NCI-H345 (cell line): ENCODE measurements at places on chromosomes 6 and 20.

DNA sequence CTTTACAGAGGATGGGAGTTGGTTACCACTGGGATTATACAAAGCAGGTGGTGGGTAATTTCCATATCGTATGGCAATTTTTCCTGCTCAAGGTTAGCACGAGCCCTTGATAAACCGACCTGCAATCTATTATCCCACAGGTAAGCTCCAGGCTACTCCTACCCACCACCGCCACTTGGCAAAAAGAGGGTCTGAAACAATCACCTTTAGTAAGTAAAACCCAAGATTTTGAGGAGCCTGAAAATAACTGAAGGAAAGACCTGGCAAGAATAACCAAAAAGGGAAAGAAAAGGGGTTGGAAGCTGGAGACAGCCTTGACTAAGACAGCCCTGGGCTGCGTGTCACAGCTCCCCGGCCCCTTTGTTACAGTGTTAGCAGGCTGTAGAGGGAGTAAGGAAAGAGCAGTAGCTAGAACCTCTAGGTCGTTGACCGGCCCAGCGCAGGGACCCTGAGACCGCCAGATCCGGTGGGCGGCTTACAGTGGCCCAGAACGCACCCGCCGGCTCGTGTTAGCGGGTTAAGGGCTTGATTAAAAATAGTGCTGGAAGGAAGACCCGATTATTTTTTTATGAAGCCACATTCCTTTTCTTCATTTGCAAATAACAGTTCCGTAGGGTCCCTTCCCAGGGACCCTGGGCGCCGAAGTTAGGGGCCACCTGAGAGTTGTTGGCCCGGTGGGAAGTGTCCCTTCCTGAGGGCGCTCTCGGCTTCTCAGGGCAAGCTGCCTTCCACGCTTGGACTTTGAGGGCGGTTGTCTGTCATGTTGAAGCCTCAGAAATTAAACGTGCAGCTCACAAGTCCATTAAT is 30.5 kb downstream of the TFAP2B start:
- no peak for DNase-seq

DNA sequence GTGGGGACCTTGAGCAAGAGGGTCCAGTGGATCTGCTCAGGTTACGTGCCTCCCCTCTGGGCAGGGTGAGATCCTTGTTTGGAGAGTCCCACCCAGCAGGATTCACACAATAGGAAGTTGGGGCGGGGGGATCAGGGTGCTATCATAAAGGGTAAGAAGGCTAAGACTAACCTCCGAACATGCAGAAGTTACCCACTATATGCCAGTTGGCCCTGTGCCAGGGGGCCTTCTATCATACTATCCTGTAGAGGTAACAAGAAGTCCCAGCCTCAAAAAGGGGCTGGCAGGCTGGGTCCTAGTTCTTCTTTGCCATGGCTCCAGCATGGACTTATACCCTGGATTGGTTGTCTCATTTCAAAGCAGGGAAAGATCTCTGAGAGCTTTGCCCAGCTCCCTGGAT is 94.1 kb downstream of the CDH26 start:
- no peak for DNase-seq

- peak; percentile 46 for DNase-seq
Observed at GRCh38 chr20:11305406-11305805, 612.3 kb upstream of the BTBD3 start.

GRCh38 chr20:32193996-32194395 is 13.5 kb downstream of the PLAGL2 start:
- DNase-seq = no peak

DNA sequence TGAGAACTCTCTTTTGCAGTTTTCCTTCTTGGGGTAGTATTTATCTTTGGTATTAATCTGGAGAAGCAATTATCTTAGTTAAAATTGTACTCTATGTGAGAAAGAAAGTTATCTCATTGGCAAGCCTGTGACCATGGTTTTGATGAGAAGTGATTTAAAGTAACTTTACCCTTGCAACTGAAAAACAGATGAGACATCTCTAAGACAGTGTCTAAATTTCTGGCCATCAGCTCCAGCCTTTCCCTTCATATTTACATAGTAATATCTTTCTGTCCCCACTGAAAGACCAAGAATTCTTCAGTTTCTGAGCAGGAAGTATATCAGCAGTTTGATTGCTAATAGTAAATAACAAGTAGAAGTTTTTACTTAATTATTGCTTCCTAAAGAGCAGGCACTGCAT is 386.1 kb upstream of the SYNCRIP start:
- DNase-seq = no peak

DNA sequence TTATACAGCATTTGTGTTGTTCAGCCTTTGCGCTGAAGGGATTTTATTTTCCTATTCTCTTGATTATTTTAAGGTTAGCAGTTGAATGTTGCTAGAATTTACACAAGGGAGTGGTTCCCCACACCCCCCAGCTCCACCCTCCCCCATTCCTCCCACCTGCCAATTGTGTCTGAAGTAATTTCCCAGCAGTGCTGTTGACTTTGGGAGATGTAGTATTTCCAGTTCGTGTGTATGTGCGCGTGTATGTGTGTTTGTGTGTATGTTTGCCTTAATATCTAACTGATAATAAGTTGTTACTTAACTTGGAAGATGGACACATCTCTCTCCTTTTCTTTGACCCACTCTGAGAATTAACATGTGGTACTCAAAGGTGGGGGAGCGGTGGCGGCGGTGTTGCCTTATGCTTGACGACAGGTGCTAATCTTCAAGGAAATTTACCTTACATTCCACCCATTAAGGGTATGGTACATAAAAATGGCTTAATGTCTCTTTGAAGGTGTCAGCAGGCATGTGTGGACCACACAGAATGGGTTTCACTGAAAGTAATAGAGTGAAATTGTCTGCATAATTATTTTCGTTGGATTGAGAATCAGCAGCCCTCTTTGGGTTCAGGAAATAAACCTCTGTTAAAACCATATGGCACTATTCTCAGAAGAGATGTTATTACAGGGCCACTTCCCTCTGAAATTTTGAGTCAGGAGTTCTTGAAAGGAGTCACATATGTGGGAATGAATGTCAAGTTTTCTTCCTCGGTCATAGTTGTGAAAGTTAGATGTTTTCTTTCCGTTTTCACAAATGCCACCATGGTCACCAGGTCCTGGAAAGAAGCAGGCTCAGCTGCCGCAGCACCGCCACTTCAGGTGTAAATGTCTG is 95.6 kb upstream of the SUPT3H start:
- no peak for DNase-seq

- DNase-seq = peak; percentile 68
Observed at GRCh38 chr6:27865850-27866356, 46.3 kb downstream of the OR2B2 start.

DNA sequence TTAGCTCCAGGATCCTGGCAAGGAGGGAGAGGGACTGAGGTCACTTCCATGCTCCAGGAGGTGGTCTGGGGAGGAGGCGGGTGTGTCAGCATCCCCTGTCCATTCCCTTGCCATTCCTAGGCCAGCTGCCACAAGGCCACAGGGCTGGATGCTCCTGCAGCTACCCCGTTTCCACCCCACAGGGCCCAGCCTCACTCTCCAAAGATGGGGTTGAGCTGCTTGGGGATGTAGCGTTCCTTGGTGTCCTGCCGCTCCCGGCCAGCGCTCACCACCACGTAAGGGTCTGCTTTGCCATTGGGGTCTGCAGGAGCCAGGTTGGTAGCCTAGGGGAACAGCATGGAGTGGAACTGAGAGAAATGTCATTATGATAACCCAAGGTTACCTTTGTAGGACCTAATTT is 23.0 kb downstream of the ERGIC3 start:
- DNase-seq = no peak

- DNase-seq = peak; percentile 4
Observed at GRCh38 chr20:59515013-59515905, 89.1 kb upstream of the PHACTR3 start.

DNA sequence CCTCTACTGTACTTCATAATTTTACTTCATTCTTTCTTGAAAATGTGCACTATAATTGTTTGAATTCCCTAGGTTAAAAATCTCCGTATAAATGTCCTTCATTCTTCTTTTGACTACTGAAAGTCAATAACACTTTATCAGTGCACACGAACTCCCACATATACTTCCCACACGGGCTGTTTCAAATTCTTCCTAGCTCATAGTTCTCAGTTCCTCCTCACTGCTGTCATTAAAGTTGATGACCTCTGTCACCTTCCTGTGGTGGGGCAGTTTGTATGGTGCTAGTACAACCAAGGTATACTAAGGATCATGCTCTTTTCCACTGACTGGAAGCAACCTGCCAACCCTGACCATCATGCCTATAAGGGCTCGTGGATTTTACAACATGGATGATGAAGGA is 40.0 kb upstream of the CD2AP start:
- no peak for DNase-seq

- peak; percentile 86 for DNase-seq
Observed at GRCh38 chr20:34515484-34516246, 557 bp upstream of the DYNLRB1 start.

- DNase-seq = no peak
Observed at GRCh38 chr6:66499851-66500250, 792.8 kb upstream of the EYS start.

DNA sequence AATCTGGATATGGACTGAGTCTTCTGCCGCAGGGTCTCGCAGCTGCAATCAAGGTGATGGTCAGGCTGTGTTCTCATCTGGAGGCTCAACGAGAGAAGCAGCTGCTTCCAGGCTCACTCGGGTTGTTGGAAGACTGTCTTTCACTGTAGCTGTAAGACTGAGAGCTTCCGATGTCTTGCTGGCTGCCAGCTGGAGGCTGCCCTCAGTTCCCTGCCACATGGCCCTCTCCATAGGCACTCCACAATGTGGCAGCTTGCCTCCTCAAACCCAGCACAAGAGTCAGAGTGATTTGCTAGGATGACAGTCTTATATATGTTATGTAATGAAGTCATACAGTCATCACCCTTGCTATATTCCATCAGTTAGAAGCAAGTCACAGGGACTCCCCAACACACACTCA is 290.5 kb upstream of the CDYL start:
- DNase-seq = no peak

DNA sequence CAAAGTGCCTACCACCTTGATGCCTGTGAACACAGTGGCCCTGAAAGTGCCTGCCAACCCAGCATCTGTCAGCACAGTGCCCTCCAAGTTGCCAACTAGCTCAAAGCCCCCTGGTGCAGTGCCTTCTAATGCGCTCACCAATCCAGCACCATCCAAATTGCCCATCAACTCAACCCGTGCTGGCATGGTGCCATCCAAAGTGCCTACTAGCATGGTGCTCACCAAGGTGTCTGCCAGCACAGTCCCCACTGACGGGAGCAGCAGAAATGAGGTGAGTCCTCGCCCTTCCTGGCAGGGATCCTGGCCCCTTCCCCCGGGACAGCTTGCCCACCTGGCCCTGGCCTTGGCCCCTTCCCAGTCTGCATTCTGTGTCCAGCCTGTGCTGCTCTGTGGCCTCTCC is 17.9 kb downstream of the MAVS start:
- no peak for DNase-seq

DNA sequence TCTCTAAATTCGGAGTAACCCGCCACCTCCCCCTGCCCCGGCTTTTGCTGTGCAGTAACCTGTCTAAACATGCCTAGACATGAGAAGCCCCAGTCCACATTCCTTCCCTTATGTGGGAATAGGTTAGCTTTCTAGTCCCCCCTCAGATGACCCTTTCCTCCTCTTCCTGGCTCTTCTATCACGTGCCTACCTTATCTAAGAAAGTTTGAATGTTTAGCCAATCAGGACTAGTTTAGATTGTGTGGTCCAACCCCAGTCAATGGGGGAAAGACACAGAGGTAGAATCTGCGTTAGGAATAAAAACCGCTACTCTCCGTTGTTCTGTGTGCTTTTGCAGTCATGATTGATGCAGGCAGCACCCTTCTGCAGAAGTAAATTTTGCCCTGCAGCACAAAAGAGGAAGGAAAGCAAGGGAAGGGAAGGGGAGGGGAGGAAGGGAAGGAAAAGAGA is 69.0 kb upstream of the CD93 start:
- no peak for DNase-seq

GRCh38 chr20:33192912-33193501 is 24.1 kb upstream of the BPIFA3 start:
- no peak for DNase-seq

DNA sequence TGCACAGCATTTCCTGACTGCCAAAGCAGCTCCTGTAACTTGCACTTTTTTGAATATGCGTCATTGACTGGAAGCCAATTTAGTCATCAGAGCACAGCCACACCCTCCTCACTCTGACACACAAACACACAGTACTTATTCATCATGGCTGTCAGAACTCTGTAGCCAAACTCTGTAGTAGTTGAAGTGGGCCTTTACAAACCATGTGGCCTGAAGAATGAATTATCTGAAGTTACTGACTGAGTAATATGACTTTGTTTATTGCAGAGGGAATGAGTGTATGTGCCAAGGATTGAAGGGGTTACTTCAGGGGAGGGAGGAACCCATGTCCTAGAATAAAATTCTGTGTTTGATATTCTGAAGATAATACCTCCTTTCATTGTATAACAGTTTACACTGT is 102.7 kb downstream of the FIG4 start:
- DNase-seq = peak; percentile 85
